Ovary (tissue), 10 donors: ENCODE measurements at places on chromosomes 4 and X. TPM values are rescaled to one million over a fixed set of nuclear protein-coding genes. Genes with fewer than 3 reads are reported as not detected.

The USP11 gene
- total RNA-seq: 109 TPM

- peak; percentile 72 for DNase-seq
Observed at GRCh38 chr4:52911684-52912294, 49.7 kb downstream of the RASL11B start.

The KIAA1210 gene
- 0.41 TPM for total RNA-seq

GRCh38 chr4:184450743-184451535 is 23.4 kb downstream of the IRF2 start:
- DNase-seq: no peak

The IQSEC2 gene
- total RNA-seq: 11.9 TPM

DNA sequence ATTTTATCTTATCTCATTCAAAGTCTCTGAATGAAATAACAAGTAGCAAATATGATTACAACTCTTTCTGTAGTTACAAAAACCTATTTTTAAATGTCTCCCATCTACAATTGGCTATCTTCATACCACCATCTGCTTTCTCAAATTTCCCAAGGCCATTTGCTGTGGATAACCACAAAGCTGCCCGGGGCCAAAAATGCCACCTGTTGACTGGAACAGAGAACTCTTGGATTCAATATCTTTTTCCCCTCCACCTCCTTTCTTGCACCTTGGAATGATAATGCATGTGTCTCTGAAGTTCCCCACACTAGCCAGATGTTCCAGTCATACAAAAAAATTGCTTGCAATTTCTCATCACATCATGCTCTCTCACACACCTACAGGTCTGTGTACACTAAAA is 93.3 kb upstream of the SCML1 start:
- no peak for DNase-seq

DNA sequence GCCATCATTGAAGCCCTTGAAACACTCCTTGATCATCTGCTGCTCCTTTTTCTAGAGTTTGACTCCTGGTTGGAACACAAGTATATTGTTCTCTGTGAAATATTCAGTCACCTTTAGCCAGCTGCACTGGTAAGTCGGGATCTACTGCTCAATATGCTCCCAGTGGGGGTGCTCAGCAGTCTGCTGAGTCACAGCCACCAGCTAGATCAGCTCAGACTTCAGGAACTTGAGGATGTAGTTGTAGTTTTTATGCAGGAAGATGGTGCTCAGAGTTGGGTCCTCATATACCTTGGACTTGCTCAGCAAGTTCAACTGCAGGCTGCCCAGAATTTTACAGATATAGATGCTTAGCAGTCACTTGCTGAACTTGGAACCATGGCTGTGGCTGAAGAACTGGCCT is 202.5 kb upstream of the RPL34 start:
- no peak for DNase-seq

DNA sequence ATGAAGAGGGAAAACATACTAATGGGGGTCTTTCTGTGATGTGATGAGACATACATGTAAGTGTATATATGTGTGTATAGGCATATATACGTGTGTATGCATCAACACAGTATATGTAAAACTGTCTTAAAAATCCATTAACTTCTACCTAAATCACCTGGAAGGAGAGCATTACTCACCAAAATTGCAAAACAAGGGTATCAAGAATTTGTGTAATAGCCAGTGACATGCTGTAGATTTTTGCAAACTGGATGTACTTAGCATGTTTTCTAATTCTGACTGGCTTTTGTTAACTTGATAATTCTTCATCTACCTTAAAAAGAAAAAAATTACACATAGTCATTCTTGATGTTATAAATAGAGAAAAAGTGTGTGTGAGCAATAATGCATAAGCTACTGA is 104.7 kb downstream of the PRRG1 start:
- no peak for DNase-seq

DNA sequence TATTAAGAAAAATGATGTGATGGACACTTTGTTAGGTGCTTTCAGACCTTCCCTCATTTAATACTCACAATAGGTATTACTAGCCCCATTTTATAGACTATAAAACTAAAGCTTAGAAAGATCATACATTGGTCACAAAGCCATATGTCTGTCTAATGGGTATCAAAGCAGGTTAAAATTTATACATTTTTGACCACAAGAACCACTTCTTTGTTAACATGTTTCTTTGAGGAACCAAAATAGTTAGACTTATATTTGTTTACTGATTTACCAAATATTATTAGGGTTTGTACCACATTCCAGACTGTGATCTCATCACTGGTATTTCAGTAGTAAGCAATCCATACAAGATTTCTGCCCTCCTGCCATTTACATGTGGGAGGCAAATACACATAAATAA is 363.3 kb downstream of the NAF1 start:
- DNase-seq: no peak

The EDA2R gene
- total RNA-seq: 9.6 TPM

The ZDHHC15 gene
- 1.3 TPM for total RNA-seq

GRCh38 chr4:103634236-103634635 is 85.5 kb downstream of the TACR3 start:
- no peak for DNase-seq

The RHOXF2 gene
- 0.08 TPM for total RNA-seq

GRCh38 chrX:107562482-107562881 is 65.8 kb upstream of the PRPS1 start:
- no peak for DNase-seq

DNA sequence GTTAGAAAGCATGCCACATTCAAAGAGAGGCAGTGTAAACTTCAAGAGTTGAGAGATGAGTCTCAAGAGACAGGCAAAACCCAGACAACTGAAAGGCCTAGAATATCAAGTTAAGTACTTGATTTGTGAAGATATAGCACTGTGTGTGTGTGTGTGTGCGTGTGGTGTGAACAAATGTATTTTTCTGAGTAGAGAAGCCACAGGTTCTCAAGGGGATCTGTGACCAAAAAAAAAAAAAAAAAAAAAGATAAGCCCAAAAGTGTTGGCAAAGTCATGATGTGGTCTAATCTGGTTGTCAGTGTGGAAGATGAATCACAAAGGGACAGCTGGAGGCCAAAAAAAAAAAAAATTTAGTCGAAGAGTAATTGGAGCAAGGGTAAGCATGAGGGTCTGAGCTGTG is 3.9 kb downstream of the RIPPLY1 start:
- no peak for DNase-seq
